NT2/D1 (cell line): ENCODE measurements at places on chromosomes 11 and 22.
A peak's percentile ranks its signal among the peaks of the same experiment; 100 is the strongest.

- no peak for DNase-seq
These were observed 1.5 kb downstream of the DGKZ start for GRCh38 chr11:46348566-46349401.

DNA sequence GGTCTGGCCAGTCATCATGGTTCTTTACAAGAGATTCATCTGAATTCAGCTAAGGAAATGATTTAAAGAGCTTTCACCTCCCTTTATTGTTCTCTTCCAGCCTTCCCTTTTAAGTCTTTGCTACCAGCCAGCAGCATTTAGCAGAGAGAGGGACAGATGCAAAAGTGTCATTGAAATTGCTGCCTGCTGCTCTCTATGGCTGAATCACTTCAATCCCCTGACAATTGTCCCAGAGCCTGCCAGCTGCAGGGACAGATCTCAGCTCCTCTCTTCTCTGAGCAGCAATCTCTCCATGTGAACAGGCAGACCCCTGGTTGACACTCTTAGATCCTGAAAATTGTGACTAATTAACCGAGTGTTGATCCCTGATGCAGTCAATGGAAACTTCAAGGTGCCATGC lies 816.9 kb upstream of the CCDC90B start:
- peak; percentile 8 for DNase-seq

- DNase-seq, result no peak
These were observed 648 bp downstream of the FOSL1 start for GRCh38 chr11:65899356-65900124.

GRCh38 chr22:41203118-41203517 lies 2.0 kb upstream of the L3MBTL2 start:
- DNase-seq, result no peak

- DNase-seq, result no peak
These were observed 3.7 kb upstream of the ELFN2 start for GRCh38 chr22:37430941-37431340.

DNA sequence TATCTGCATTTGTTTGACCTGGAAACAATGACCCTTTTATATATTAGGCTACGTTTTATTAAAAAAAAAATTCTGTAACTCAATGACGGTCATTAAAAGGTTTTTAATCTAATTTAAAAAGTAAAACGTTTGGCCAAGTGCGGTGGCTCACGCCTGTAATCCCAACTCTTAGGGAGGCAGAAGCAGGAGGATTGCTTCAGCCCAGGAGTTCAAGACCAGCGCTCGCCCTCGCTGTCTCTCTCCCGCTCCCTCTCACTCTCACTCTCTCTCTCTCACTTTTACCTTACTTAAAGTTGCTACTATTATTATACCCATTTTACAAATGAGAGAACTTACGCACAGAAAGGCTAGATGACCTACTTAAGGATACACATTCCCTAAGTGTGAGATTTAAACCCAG lies 814 bp upstream of the NARS2 start:
- DNase-seq, result no peak
